Stomach (tissue), 19 donors: ENCODE measurements at places on chromosomes 6 and 20. TPM values are rescaled to one million over a fixed set of nuclear protein-coding genes. Genes with fewer than 3 reads are reported as not detected.

DNA sequence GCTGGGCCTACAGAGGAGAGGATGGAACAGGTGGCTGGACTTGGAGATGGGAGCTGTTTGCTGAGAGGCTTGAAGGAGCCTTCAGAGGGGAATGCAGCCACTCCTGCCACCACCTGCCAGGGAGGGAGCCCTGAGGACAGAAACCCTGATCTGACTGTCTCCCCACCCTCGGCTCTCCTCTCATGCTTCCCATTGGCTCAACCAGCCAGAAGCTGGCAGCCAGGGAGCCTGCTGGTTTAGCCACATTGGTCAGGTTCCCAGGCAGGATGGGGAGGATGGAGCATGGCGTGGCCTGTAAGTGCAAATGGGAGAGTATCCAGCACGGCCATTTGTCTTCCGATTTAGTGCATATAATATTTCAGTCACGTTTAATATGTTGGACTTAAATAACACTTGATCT is 12.8 kb downstream of the TREM1 start:
- no peaks in the 10 kb centered on the region for H3K27me3 ChIP-seq
- H3K4me3 ChIP-seq: no peak overlapping the region
- no peak for DNase-seq
- no peak overlapping the region for H3K27ac ChIP-seq
- no peaks in the 10 kb centered on the region for H3K36me3 ChIP-seq

- H3K36me3 ChIP-seq: peaks cover 90% of the 10 kb centered on the region
- no peak overlapping the region for H3K4me3 ChIP-seq
- DNase-seq: no peak
Measured at GRCh38 chr6:89731924-89732567, 87.5 kb downstream of the MDN1 start.

The IL17F gene
- total RNA-seq: not detected

DNA sequence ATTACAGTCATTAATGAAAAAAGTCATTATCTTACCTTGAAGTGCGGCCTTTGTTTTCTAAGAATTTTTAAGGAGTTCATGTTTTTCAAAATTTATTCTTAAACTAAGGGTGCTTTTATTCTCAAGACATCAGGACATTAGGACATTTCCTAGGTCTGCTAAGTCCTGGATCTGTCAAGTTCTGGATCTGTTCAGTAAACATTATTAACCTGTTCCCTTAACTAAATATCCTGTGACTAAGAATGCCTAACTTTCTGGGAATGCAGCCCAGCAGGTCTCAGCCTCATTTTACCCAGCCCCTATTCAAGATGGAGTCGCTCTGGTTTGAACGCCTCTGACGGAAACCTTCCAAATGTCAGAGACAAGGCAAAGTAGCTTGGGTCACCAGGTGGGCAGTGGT is 302.6 kb downstream of the SYNE1 start:
- H3K4me1 ChIP-seq: no peaks in the 10 kb centered on the region
- no peak for DNase-seq
- H3K27ac ChIP-seq: no peak overlapping the region
- no peak overlapping the region for H3K4me3 ChIP-seq

The CD93 gene
- 2.9 TPM for total RNA-seq

The SYNJ2 gene
- total RNA-seq: 11.7 TPM

The HIVEP2 gene
- total RNA-seq: 11.6 TPM

DNA sequence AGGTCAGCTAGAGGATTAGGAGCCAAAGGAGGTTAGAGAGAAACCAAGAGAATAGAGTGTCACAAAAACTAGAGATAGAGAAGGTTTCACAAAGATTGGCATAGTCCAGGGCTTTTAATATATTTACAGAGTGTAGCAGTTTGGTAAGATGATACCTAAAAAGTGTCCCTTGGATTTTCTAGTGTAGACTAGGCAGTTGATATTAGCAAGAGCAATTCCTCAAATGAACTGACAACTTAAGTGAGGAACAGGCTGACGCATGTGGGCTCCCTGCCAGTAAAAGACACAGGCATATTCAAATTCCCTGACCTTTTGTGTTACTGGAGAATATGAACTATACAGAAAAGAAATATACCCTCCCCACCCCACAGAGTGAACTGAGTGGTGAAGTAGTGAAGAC is 40.1 kb downstream of the VTA1 start:
- H3K36me3 ChIP-seq: no peaks in the 10 kb centered on the region
- no peaks in the 10 kb centered on the region for H3K4me1 ChIP-seq
- peak; percentile 70 for DNase-seq
- no peak overlapping the region for H3K27ac ChIP-seq
